ENCODE measurements at places on chromosomes 2 and 18.
A peak's percentile ranks its signal among the peaks of the same experiment; 100 is the strongest.

DNA sequence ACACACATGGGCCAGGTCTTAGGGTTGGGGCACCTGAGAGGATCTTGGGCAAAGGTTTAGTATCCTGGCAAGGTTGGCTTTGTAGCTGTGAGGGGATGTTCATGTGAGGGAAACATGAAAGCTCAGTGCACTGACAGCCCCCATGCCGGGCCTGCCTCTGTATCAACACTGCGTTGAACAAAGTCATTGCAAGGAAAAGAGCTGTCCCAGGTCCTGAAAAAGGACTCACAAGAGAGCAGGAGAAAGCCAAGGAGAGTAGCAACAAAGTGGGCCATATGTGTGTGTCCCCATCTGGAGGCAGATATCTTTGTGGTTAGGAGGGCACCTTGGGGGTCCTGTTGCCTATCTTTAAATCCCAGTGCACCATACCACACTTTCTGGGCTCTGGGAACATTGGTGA, 237.8 kb upstream of the THSD7B start:
- H3K4me1 ChIP-seq, result no peaks in the 10 kb centered on the region
- no peak overlapping the region for H3K27ac ChIP-seq
- H3K36me3 ChIP-seq, result no peaks in the 10 kb centered on the region
- peak; percentile 62 for DNase-seq

- H3K27me3 ChIP-seq, result no peaks in the 10 kb centered on the region
- H3K27ac ChIP-seq, result no peak overlapping the region
- H3K4me1 ChIP-seq, result no peaks in the 10 kb centered on the region
- H3K4me3 ChIP-seq, result no peak overlapping the region
- DNase-seq, result no peak
- peaks cover 3% of the 10 kb centered on the region for H3K36me3 ChIP-seq
These were observed 22.9 kb upstream of the GPR55 start for GRCh38 chr2:230947908-230948365.

GRCh38 chr2:200677171-200677570, 91.4 kb downstream of the AOX1 start:
- no peak for DNase-seq
- H3K4me1 ChIP-seq, result peaks cover 16% of the 10 kb centered on the region
- no peaks in the 10 kb centered on the region for H3K36me3 ChIP-seq
- H3K27me3 ChIP-seq, result peaks cover 2% of the 10 kb centered on the region
- H3K27ac ChIP-seq, result no peak overlapping the region

- no peak for DNase-seq
- no peaks in the 10 kb centered on the region for H3K36me3 ChIP-seq
- no peaks in the 10 kb centered on the region for H3K4me1 ChIP-seq
- H3K4me3 ChIP-seq, result no peak overlapping the region
- H3K27ac ChIP-seq, result no peak overlapping the region
These were observed 136.0 kb downstream of the EML6 start for GRCh38 chr2:54859416-54859815.

GRCh38 chr2:139162456-139162855, 382.3 kb upstream of the NXPH2 start:
- H3K36me3 ChIP-seq, result no peaks in the 10 kb centered on the region
- no peak overlapping the region for H3K4me3 ChIP-seq
- no peaks in the 10 kb centered on the region for H3K27me3 ChIP-seq
- no peak overlapping the region for H3K27ac ChIP-seq

DNA sequence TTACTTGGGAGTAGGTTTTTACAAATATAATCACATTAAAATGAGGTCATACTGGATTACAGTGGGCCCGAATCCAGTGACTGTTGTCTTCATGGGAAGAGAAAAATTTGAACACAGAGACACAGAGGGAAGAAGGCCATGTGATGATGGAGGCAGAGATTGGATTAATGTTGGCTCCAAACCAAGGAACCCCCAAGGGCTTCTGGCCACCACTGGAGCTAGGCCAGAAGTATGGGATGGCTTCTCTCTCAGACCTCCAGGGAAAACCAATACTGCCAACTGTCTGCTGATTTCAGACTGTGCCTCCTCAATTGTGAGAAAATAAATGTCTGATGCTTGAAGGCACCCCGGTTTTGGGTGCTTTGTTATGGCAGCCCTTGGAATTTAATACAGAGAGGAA, 76.0 kb downstream of the ALPK2 start:
- peaks cover 6% of the 10 kb centered on the region for H3K27me3 ChIP-seq
- no peak overlapping the region for H3K27ac ChIP-seq
- no peak for DNase-seq
- H3K4me3 ChIP-seq, result no peak overlapping the region

DNA sequence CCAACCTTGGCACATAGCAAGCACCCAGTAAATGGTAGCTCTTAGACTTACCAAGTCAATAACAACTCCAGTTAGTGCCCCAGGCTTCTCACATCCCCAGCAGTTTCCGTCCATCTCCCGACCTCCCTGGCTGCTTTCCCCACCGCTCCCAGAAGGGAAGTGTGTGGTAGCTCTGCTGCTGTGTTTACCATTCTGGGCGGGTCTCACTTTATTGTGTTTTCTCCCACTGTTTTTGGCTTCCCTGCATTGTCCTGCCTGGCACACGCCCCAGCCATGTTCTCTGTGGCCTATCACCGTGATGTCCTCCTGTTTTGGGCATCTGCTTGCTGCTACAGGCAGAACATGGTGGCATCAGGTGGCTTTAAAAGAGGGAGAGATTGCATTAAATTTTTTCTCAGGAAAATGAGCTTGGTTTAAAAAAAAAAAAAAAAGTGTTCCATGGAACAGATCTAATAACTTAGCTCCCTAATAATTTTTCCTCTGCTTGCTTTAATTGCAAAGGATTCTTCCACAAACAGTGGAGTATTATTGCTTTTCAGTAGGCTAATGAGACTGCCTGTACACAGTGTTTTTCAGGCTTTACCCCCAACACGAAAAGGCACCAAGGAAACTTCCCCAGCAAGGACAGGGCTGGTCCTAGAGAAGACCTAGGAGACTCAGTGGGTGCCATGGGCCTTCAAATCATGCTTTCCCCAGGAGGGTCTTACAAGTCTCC, 8.0 kb upstream of the COX7A2L start:
- H3K36me3 ChIP-seq, result no peaks in the 10 kb centered on the region
- peak overlapping the region; percentile 81 for H3K27ac ChIP-seq
- peak overlapping the region; percentile 2 for H3K4me3 ChIP-seq
- peaks cover 9% of the 10 kb centered on the region for H3K4me1 ChIP-seq
- peak; percentile 22 for DNase-seq

GRCh38 chr2:180033993-180034894, 27.1 kb upstream of the CWC22 start:
- H3K27ac ChIP-seq, result no peak overlapping the region
- H3K36me3 ChIP-seq, result no peaks in the 10 kb centered on the region
- peaks cover 6% of the 10 kb centered on the region for H3K4me1 ChIP-seq

Data from endothelial cell (in vitro differentiated cells).